WTC11 (cell line): ENCODE measurements at places on chromosomes 1 and 21.

DNA sequence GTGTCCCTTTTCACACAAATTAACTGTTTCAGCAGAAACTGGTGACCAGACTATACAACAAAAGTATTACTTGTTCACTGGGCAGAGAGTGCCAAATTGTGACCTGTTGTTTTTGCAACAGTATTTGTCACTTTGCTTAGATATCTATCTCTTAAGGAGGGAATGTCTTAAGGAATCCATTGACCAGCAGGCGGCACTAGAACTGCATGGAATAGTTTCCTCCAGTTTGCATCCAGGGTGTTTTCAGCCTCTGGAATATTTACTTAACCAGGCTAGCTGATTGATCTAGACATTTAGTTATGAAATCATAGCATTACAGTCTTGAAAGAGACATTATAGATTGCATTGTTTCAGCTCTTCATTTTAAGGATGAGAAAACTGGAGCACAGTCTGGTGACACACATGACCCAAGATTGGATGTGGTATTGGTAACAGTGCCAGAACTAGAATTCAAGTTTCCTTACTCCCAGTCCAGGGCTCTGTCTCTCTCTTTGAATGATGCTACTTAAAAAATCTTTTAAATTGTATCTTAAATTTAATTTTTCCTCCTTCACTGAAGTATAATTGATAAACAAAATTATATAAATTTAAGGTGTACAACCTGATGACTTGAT lies 16.9 kb downstream of the RPTN start:
- DNase-seq, result peak; percentile 38

GRCh38 chr1:208069908-208070307 lies 159.0 kb upstream of the CD34 start:
- no peak for DNase-seq

DNA sequence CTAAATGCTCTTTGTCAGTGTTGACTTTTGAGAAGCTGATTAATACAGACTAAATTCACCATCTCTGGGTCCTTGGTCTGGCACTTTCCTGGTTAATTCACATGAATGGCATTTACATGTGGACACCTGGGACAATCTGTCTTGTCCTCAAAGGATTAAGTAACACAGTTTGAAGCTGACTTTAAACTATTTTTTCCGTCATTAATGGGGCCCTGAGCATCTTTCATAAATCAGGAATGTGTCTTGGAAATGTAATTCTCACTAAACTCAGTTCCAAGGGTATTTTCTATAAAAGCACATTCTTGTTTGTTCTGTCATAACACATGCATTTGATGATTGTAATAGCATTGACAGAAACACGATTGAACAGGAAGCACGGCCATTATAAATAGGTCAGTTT lies 26.7 kb upstream of the NBL1 start:
- DNase-seq, result no peak

GRCh38 chr1:152410599-152410998 lies 3.5 kb downstream of the CRNN start:
- DNase-seq, result no peak

- DNase-seq, result no peak
Measured at GRCh38 chr21:44018127-44018526, 6.0 kb downstream of the TRAPPC10 start.

DNA sequence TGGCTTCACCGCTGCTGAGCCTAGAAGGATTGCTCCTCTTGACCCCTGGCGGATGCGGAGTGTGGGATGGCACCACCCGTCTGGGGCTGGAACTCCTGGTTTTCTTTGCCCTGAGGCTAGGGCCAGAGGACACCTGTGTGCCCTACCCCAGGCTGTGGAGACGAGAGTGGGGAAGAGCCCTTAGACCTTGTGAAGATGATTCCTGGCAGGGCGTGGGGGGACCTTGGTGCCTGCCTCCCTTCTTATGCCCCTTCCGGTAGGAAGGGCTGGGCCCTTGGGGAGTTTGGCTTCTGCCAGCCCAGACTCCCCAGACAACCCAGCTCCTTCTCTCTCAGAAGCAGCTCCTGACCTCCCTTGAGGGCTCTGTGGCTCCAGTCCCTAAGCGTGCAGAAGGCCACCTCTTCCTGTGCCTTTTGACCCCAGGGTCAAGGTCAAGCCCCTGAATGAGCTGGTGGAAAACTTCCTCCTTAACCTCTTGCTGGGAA lies 891 bp downstream of the RPS6KA1 start:
- peak; percentile 30 for DNase-seq
